ENCODE measurements at places on chromosomes 2 and 18. TPM values are rescaled to one million over a fixed set of nuclear protein-coding genes. Genes with fewer than 3 reads are reported as not detected.

- no peak for DNase-seq
These were observed 62.3 kb upstream of the STON1 start for GRCh38 chr2:48467637-48468036.

GRCh38 chr2:203637471-203638167 is 68.8 kb upstream of the CD28 start:
- DNase-seq, result no peak

GRCh38 chr2:44510246-44510645 is 148.5 kb downstream of the CAMKMT start:
- DNase-seq, result no peak

Gene CCDC85A
- 6.3 TPM for total RNA-seq

DNA sequence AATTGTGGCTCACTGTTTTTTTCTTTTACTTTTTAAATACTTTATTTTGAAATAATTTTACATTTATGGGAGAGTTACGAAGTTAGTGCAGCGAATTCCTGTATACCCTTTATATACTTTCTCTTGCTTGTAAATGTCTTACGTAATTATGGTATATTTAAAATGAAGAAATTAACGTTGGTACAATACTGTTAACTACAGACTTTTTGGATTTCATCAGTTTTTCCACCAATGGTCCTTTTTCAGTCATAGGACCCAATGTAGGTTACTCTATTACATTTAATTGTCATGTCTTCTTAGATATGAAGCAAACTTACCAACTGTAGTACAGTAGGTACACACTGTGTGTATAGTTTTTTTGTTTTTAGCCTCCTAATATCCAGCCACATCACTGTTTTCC is 76.3 kb downstream of the BOLA3 start:
- DNase-seq, result no peak

DNA sequence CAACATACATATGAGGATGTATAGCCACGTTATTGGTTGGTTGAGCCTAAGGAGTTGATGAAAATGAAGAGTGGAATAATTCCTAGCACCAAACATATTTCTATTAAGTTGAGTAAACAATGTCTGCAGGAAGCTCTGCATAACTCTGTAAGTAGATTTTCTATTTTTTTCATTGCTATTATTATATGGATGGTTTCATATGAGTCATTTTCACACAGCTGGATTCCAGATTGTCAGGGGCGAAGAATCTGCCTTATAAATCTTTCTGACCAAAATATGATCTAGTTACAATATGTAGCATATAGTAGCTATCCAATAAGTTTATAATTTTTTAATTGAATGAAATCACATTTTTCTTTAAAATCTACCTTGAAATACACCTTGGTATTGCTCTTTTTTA is 468.0 kb upstream of the PKDCC start:
- no peak for DNase-seq

Gene SLC9A4
- total RNA-seq, result not detected

DNA sequence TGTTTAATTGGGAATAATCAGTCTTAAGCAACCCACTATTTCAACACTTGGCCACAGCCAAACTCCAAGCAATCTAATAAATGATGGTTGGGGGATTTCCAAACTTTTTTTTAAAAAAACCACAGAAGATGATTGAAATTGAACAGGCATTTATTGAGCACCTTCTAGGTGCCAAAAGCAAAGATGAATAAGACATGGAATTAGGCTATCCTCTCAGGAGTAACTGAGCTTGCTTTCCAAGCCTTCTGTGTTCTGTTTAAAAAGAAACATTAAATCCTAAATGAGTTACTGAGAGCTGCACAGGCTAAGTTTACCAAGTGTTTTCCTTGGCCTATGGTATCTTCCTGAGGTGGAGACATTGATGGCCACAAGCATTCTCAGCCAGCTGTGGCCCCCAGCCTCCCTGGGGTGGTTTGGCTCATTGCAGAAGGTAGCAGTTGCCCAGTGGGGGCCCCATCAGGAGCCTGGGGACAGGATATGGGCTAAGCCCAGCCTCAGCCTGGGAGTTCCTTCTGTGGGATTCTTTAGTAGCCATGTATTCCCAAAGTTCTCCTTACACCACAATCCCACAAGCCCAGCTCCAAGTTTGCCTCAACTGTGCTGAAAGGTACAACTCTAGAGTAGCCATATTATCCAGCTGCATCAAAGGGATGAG is 174.3 kb downstream of the C1D start:
- DNase-seq, result no peak

- DNase-seq, result no peak
These were observed 1241.9 kb downstream of the DPP10 start for GRCh38 chr2:115684345-115684744.

GRCh38 chr2:210264282-210264681 is 39.0 kb upstream of the ACADL start:
- DNase-seq, result no peak

DNA sequence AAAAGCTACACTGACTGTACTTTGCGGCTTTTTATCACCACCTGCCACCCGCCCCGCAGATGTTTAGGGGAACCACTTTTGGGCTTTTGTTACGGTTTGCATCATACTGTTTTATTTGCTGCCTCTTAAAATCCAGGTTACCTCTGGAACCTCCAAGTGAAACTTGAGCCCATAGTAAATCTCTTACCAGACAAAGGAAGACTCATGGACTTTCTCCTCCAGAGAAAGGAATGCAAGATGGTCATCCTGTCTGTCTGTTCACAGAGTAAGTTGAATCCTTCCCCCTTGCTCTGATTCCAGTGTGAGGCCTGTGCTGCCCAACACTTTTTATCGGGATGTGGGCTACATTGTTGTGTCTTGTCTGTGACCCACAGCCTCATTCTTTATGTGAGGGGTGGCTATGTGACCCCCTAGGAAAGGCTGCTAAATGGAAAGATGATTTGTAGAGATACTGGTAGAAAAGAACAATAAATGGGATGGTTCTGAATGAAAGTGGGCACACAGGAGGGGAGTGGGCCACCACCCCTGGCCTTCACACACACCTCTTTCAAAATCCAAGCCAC is 23.3 kb downstream of the RMC1 start:
- no peak for DNase-seq

Gene GAD1
- total RNA-seq, result not detected

Gene ZSWIM2
- not detected for total RNA-seq

DNA sequence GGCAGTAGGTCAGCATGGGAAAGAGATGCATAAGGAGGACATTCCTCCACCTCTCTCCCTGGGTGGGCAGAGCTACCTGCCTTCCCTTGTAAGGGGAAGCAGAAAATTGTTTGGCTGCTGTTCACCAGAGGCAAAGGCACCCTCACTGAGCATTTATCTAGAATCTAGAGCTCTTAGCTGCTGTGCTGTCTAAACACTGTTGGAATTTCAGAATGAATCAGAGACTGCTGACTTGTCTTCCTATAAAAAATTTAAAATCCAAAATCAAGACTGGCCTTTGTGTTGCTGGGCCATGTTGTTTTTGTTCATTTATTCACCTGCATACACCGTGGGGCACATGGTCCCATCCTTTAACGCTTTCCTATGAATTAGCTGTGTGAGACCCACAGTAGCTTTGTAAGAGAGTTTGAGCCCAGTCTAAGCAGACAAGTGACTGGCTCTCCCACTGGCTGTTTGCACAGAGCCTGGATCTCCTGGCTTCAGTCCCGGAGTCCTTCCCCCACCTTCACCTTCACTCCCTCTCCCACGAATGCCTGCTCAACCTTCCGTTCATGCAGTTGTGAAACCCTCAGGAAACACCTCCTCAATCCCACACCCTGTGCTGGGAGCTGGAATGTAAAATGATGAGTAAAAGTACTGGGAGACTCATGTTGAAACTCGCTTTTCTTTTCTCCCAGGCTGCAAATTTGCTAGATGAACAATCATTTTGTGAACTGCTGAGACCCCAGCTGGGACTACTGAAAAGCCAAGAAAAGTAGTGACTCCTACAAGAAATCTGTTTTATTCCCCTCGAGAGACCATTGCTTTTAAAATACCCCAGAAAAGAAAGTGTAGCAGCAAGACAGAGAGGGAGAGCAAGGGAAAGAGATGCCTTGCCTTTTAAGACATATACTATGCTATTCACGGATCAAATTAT is 76.2 kb downstream of the FAM168B start:
- no peak for DNase-seq

Gene MBOAT2
- 56.2 TPM for total RNA-seq

- DNase-seq, result no peak
These were observed 11.3 kb upstream of the KCNF1 start for GRCh38 chr2:10900216-10901109.
